ENCODE measurements at places on chromosomes 3 and 15.
A peak's percentile ranks its signal among the peaks of the same experiment; 100 is the strongest.

DNA sequence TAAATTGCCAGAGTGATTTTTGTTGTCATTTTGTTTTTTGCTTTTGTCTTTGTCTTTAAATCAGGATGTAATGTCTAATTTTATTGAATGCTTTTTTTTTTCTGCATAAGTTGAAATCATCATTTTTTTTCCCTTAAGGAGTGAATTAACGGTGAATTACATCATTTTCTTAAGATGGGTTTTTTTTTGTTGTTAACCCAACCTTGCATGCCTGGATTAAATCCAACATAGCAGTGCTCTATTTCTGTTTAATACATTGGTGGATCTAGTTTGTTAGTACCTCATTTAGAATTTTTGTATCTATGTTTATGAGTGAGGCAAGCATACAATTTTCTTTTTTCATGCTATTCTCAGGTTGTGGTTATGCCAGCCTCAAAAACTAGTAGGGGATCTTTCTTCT is 186.4 kb upstream of the TMC3 start:
- DNase-seq: no peak

DNA sequence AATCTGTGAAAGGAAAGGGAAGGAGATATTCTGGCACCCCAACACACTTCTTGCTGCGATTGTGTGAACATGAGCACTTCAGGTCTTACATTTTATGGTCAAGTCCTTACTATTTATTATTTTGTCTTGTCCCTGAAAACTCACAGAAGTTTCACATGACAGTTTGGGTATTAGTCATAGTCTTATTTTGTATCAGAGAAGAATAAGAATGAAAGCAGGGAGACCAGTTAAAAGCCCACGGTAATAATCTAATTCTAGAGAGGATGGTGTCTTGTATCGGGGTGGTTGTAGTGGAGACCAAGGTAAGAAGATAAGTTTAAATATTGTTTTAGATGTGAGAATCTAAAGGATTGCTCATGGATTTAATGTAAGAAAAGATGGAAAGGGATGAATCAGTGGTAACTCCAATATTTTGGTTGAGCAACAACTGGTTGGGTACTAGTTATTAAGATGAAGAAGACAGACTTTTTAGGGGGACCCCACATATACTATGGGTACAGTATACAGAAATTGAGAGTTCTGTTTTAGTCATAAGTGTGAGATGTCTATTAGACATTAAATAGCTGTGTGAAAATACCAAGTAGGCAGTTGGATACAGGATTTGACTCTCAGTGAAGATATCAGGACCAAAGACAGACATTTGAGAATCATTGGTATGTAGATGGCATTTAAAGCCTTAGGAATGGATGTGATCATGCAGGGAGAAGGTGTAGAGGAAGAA is 227.6 kb downstream of the MFSD1 start:
- DNase-seq: no peak

DNA sequence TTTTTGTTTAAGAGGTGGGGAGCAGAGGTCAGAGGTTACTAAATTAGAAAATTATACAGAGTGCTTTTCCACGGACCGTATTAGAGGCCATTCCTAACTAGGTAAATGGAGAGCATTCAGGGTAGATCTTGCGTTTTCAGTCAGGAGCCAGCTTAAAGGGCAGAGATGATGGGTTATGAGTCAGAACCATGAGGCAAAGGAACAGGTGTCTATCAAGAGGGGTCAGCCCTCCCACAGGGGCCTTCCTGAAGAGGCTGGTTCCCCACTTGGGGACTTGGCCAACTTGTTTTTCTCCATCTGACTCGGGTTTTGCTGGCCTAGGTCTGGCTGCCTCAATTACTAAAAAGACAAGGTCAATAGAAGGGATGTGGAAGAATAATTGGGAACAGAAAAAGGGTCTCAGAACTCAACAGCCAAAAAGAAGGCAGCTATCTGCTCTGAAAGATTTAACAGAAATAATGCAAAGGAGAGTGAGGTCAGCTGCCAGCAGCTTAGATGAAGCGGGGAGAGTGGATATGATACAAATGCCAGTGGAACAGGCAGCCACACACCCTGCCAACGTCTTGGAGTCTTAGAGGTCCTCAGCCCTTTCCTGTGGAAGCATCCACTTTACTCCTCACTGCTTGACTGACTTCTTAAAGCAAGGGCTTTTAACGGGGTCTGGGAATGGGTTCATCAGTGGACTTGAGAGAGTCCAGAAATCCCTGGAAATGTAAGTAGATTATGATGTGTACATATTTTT is 17.6 kb downstream of the MTMR14 start:
- no peak for DNase-seq

- no peak for DNase-seq
Measured at GRCh38 chr3:126130081-126130855, 46.3 kb upstream of the SLC41A3 start.

DNA sequence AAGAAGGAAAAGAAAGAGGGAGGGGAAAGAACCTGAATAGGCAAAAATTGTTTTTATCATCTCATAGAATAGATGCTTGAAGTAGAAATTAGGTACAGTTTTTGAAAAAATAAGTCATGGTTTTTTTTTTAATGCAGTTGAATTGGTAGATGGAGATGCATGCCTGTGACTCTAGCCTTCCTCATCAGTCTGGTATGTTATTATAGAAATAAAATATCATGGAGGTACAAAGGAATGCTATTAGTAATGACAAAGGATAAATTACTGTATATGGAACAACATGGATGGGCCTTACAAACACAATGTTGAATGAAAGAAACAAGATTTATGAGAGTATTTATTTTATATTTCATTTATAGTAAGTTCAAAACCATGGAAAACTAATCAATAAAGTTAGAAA is 162.4 kb upstream of the GALNT15 start:
- DNase-seq: no peak

- DNase-seq: no peak
Measured at GRCh38 chr3:119636891-119637611, 23.3 kb downstream of the POPDC2 start.

- DNase-seq: no peak
Measured at GRCh38 chr3:133928903-133929607, 33.4 kb upstream of the RAB6B start.

DNA sequence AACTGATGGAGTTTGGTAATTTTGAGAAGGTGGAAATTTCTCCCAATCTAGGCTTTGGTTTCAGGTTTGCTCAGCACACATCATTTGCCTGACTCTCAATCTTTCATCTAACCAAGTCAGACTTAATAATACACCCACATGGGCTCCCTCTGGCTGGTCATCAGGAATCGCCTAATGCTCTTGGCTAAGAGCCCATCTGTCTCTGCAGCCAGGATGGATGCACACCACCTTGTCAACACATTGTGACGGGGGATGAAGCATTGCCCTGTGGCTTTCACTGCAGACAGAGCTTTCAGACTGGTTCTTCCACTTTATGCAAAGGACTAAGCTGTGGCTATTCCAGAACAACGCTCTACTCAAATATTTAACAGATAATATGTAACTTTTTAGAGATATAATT is 3.0 kb upstream of the HDGFL3 start:
- no peak for DNase-seq

GRCh38 chr3:60101621-60102020 is 1051.8 kb upstream of the CFAP20DC start:
- no peak for DNase-seq

DNA sequence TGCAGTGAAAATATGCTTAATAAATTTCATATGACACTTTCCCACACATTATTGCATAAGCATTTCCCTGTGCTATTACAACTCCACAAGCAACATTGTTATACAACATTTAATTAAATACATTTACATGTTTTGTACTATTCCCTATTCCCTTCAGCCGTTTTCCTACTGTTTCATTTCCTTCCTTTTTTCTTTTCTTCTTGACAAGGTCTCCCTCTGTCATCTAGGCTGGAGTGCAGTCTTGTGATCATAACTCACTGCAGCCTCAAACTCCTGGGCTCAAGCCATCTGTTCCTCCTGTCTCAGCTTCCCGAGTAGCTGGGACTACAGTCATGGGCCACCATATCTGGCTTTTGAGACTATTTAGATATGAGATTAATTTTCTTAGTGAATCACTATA is 254.7 kb downstream of the NFKBIZ start:
- no peak for DNase-seq

- DNase-seq: no peak
Measured at GRCh38 chr15:30791239-30792175, 112.2 kb upstream of the FAN1 start.

DNA sequence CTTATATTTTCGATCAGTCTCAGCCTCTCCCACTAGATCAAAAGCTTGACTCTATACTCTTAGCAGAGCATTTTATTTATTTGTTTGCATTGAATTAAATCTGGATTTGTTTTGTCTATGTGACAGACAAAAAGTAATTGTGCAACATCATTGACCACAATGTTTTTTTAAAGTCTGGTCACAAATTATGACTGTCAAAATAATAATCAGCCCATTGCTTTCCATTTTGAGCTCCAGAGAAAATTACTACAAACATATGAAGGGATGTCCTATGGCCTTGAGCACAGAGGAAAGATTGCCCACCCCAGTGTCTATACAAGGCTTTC is 82.3 kb downstream of the FSIP1 start:
- DNase-seq: no peak

DNA sequence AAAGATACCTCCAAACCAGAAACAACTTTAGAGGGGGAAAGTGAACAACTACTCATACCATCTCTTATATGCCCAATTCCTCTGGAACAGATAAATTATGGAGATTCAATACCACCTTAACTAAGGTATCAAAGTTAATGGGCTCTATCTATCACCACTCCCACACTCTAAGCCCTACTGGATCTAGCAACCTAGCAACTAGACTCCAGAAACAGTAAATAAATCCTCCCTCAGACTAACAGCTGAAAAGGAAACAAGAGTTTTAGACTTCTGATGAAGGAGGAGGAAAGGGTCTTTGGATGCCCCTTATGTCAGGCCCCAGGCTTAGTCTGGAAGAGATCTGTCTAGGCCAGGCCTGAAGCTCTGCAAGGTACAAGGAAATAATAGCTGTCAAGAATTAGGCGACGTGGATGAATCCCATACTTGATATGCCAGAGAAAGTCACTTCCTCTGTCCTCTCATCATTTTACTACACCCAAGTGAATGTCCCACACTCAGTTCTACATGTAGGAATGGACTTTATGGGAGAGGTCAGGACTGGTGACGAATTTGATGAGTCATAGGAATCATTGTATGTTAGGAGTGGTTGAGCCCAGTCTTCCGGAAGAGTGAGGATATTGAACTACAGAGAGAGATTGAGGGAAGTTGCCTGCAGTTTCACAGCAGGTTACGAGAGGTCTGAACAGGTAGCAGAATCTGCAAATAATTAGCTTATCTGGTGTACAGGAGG is 113.8 kb downstream of the AKAP13 start:
- DNase-seq: no peak

- DNase-seq: no peak
Measured at GRCh38 chr15:63491116-63491827, 13.1 kb upstream of the USP3 start.

DNA sequence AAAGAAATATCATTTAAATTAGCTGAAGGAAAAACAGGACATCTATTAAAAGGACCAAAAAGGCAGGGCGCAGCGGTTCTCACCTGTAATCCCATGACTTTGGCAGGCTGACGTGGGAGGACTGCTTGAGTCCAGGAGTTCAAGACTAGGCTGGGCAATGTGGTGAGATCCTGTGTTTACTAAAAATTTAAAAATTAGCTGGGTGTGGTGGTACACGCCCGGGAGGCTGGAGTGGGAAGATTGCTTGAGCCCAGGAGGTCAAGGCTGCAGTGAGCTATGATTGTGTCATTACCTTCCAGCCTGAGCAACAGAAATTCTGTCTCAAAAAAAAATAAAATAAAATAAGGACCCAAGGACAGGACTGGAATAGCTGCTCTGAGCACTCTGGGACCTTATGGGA is 16.2 kb upstream of the HERC1 start:
- DNase-seq: peak; percentile 5
